ENCODE measurements at places on chromosomes 1 and 21. TPM values are rescaled to one million over a fixed set of nuclear protein-coding genes. Genes with fewer than 3 reads are reported as not detected.

Gene THEM5
- total RNA-seq: not detected

Gene F13B
- not detected for total RNA-seq

Gene BCL2L15
- not detected for total RNA-seq

Gene SDE2
- 30.2 TPM for total RNA-seq

Gene ZNF593OS
- not detected for total RNA-seq

Gene SFPQ
- 322 TPM for total RNA-seq

Gene OLFML2B
- total RNA-seq: 1.4 TPM

Gene CYB561D1
- total RNA-seq: 2.7 TPM

Gene PKLR
- total RNA-seq: not detected

GRCh38 chr21:44438531-44439210, 16.6 kb upstream of the LRRC3 start:
- no peak for DNase-seq

DNA sequence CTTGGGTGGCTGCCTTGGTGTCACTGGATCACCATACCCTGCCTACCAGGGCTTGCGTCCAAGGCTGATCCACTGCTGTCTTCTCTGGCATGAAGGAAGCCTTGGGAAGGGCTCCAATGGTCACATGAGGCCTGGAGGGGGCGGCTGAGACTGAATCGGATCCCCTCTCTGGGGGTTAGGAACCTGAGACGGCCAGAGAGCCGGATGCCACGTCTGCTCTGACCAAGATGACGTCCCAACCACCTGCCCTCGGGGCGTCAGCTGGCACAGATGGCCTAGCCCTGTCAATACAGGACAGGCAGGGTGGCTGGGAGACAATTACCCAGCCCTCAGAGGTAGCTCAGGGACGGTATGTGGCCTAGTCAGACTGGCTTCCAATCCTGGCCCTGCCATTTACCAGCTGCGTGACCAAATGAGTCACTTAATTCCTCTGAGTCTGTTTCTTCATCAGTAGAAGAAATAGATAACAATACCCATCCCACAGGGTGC, 5.4 kb downstream of the TRIM62 start:
- DNase-seq: no peak

DNA sequence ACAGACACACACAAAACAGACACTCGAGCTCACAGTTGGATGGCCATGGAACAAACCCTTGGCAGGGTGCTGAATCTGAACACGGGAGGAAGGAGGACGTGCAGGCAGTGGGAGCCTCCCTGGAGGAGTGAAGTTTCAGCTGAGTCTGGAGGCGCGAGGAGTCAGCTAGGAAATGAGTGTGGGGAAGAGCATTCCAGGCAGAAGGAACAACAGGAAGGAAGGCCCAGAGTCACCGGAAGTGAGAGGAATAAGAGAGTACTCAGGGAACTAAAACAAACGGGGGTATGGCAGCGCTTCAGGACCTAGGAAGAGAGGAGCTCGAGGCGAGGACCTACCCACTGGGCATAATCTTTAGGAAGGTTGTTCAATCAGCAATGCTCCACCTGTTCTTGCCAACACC, 137.3 kb downstream of the SYF2 start:
- no peak for DNase-seq

- no peak for DNase-seq
Measured at GRCh38 chr1:25112400-25112799, 119.9 kb downstream of the SYF2 start.

- no peak for DNase-seq
Measured at GRCh38 chr1:73517603-73518191, 680.3 kb downstream of the LRRIQ3 start.

DNA sequence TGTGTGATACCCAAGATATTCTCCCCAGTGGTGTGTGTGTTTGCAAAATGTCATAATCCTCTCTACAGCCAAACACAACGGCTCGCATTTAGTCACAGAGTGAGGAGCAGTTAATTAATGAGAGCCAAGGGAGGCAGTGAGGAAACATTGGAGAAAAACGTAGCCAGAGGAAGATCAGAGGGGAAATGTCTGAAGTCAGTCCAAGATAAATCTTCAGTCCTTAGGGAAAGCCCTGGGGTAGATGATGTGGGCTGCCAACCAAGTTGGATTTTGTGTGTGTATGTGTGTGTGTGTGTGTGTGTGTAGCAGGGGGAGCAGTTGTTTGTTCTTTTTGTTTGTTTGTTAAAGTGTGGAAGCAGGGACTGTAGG, 201.0 kb upstream of the PTBP2 start:
- no peak for DNase-seq

DNA sequence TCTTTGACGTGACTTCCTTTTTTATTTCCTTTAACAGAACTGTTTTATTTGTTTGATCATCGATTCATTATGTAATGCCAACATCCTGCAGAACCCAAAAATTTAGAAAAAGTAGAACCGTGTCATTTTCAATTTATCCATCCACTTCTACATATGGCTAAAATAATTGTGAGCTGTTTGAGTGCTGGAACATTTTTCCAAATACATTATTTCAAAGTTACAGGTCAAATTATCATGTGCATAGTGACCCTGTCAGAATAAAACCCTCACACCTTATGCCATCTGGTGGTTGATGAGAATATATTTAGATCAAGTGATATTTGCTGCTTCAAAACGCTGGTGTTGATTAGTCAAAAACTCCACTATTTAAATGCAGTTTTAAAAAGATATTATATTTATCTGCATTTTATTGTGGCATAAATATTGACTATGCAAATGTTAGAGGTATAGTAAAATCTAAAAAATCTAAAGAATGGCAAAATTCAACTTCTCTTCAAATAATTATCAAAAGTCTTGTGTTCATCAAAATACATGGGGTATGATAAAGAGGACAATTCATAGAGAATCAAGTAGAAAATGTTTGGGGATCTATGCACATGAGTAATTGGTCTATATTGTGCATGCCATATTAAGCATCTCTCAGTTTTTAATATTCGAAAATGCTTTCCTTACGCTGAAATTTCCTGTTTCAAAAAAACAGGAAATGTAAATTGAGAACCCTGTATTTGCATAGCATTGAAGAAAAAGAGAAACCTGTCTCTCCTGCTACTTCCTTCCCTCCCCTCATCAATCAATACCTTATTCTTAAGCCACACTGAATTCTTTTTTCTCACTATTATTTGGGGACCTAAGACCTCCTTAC, 39.7 kb downstream of the UBE2U start:
- peak; percentile 72 for DNase-seq

- no peak for DNase-seq
Measured at GRCh38 chr1:38456531-38456876, 403.1 kb downstream of the RRAGC start.

- peak; percentile 59 for DNase-seq
Measured at GRCh38 chr1:174023440-174023839, 1.3 kb upstream of the RC3H1 start.

DNA sequence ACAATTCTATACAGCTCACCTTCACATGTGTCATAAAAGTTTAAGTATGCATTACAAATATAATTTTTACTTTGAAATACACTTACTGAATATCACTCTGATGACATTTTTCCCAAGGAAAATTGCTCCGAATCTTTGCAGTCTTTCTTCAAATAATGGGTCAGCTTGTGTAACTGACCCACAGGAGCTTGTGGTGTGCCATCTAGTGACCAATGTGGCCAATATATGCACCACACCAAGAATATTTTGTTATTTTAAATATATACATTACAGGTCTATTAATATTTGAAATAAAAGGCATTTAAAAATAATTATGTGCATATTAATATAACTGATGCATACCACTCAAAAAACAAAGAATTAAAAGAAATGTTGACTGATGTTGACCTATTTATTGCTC, 271.4 kb downstream of the TBX15 start:
- peak; percentile 21 for DNase-seq

DNA sequence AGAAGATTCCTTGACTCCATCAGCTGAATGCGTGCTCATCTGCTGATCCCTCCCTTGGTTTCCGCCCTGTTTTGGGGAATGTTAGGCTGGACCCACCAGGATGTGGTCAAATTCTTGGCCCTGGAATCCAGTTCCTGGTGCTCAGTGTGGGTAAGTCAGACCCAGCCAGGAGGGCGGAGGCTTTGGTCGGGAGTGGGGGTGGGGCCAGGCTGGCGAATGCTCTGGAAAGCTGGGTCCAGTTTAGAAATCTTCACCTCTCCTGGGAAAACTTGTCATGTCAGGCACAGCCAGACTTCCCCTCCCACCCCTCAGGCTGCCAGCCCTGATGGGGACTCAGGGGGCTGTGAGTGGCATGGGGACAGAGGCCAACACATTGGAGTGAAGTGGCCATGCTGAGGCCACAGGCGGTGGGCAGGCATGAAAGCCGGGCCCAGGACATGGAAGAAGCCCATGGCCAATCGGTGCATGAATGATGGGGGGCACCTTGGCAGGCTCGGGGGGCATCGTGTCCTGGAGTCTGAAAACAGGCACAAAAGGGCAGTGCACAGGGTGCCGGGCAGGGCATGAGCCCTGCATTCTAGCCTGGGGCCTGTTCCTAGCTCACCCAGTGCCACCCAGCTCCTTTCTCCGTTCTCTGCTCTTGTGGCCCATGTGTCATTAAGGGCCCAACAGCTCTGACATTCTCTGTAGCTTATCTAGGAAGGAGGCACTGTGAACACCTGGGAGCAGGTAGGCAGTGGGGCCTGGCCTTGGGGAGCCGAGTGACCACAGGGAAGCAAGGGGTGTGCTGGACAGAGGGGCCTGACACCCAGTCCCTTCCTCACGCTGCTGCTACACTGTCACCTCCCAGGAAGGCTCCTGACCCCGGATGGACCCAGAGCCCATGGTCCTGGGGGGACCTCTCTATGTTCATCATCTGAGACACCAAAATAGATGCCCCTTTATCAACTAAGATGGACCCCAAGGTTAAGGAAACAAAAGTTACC, 14.6 kb upstream of the PADI1 start:
- DNase-seq: peak; percentile 94

DNA sequence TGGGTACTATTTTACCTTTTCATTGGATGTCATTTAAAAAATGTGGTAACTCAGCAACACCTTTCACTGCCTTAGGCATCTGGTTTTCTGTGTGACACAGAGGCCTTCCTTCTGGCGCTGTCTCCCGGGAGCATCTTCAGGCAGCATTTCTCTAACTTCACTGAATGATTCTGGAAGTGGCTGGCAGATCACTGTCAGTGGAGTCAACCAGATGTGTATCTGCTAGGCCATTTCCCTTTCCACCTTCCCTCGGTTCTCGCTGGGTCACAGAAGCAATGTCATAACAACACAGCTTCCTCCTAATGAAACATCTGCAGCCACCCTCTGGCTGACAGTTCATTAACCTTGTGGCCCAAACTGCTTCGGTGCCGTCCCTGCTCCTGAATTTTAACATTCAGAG, 137.8 kb downstream of the KIF26B start:
- no peak for DNase-seq

DNA sequence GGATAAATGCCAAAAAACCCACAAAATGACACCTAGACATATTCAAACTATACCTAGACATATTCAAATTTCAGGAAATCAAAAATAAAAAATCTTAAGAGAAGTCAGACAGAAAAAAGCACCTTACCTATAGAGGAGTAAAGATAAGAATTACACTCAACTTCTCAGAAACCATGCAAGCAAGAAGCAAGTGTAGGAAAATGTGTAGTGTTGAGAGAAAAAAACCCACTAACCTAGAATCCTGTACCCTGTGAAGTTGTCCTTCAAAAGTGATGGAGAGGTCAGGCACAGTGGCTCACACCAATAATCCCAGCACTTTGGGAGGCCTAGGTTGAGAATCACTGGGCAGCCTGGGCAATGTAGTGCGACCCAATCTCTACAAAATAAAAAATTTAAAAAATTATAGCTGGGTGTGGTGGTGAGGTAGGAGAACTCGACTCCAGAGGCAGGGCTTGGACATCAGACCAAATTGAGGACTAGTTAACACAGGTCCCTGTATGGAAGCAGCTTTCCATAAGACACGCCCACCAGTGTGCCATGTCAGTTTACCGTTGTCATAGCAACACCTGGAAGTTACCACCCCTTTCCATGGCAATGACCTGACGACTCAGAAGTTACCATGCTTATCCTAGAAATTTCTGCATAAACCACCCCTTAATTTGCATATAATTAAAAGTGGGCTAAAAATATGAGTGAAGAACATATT, 20.7 kb downstream of the PDIK1L start:
- peak; percentile 35 for DNase-seq

DNA sequence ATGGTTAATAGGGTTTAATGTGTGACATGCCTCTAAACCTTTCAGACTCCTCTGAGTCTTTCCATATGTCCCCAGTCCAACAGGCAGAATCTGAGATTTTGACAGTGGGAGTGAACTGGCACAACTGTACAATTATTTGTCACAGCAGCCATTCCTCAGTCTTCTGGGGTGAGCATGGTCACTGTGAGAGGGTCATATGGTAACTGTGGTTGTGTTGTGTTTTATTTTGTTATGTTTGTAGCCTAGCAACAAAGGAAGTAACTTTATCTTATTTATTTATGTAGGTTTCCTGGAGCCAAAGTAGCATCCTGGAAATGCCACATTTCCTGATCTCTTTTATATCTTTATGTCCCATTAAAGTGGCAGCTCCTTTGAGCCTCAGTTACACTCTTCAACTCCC, 1067.9 kb downstream of the TTLL7 start:
- no peak for DNase-seq

GRCh38 chr1:31593770-31594632, 17.7 kb downstream of the TINAGL1 start:
- DNase-seq: peak; percentile 90

- DNase-seq: no peak
Measured at GRCh38 chr1:167562702-167563101, 9.1 kb upstream of the CREG1 start.

DNA sequence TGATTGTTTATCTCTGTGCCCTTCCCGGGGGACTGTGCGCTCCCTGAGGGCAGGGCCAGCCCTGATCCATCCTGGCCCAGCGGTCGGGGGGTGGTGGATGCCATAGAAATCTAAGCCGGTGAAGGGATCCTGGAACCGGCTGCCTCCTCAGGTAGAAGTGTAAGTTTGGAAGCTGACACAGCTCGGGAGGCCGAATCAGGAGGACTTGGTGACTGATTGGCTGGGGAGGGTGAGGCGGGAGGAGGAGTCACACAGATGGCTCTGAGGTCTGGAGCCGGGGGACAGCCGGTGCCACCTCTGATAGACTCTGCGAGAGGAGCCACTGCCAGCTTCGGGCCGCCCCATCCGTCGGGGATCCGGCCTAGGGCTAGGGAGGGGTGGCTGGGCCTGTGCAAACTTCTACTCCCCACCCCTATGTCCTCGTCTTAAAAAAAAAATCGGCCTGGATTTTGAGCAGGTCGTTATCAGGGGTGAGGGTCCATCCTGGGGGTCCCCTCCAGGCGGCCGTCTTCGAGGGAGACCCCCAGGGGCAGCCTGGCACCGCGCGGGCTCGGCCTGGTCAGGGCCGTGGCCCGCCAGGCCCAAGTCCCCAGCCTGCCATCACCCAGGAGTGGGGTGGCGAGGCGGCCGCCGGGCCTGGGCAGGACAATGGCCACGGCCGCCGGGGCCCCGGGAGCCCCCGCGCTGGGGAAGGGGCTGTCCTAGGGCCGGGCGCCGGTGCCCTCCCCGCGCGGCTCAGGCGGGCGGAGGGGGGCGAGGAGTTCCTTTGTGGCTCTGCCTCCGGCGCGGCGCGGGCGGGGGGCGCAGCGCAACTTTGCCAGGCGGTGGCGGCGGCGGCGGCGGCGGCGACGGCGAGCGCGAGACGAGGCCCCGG, 708 bp upstream of the ZNF362 start:
- peak; percentile 88 for DNase-seq

DNA sequence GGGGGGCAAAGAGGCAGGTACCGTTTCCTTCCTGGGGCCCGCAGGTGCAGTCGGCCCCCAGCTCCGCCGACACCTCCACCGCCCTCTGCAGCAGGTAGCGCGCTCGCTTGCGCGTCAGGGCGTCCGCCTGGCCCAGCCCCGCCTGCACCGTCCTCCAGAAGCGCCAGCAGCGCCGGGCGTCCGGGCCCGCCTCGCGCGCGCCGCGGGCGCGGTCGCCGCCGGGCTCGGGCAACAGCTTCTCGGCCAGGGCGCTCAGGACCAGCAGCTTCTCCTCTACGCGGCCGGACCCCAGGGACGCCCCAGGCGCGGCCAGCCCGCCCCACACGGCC, 863 bp downstream of the TARBP1 start:
- DNase-seq: peak; percentile 59

Measured in PC-3 (cell line).